ENCODE measurements at places on chromosomes 11 and 22.

DNA sequence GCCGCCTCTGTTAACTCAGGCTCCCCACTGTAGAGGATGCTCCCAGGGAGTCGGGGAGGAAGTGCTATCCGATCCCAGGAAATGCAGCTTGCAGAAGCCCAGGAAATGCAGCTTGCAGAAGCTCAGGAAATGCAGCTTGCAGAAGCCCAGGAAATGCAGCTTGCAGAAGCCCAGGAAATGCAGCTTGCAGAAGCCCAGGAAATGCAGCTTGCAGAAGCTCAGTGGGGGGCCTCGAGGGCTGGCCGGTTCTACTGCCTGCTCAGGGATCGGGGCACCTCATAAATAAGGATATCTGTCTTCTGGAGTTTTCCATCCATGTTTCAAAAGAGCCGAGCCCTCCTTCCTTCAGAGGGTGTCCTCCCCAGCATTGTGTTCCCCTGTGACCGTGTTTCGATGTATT, 25.1 kb upstream of the SMIM38 start:
- DNase-seq, result peak; percentile 49

- DNase-seq, result no peak
These were observed 410.7 kb upstream of the API5 start for GRCh38 chr11:42901084-42901483.

GRCh38 chr22:27372969-27373670, 428.4 kb downstream of the MN1 start:
- DNase-seq, result no peak

GRCh38 chr11:95255251-95256145, 24.5 kb upstream of the SESN3 start:
- DNase-seq, result no peak

DNA sequence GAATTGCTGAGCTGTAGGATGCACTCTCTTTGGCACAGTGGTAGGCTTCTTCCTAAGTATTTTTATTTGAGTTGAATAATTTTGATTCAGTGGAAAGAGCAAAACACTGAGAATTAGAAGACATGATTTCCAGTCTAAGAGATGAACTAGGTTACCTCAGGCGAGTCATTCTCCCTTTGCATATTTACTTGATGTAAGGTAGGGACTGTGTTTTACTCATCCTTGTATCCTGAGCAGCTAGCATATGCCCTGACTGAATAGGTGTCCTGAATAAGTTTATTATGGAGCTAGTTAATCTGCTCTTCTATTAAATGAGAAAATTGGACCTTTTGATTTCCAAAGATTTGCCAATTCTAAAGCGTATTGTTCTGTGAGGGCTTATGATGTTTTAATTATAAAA, 50.7 kb downstream of the STIM1 start:
- no peak for DNase-seq

GRCh38 chr11:35343033-35343598, 76.2 kb downstream of the SLC1A2 start:
- DNase-seq, result no peak

DNA sequence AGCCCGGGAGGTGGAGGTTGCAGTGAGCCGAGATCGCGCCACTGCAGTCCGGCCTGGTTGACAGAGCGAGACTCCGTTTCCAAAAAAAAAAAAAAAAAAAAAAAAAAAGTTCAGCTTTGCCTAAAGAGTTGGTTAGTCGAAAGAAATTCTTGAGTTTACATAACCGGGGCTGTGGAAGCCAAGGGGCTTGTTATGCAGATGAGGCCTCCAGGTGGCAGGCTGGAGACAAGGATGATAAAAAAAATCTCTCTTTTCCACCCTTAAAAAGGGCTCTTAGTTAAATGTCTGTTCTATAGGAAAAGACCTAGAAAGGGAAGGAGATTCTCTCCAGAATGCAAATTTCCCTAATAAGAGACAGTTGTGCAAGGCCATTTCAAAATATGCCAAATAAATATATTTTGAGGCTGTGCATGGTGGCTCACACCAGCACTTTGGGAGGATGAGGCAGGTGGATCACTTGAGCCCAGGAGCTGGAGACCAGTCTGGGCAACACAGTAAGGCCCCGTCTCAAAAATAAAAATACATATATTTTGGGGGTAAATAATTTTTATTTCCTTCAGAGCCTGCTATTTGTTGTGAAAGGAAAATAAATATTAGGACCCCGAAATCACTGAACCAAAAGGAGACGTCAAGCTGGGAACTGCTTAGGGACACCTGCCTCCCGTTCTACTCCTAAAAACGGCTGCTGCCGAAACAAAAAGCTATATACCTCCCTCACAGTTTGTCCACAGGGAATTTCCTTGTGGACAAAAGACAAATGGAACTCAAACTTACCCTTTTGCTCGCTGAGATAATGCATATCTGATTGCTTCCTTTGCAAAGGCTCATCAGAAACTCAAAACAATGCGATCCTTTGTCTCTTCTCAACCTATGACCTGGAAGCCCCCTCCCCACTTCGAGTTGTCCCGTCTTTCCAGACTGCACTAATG, 2.4 kb upstream of the IFITM2 start:
- DNase-seq, result peak; percentile 86

DNA sequence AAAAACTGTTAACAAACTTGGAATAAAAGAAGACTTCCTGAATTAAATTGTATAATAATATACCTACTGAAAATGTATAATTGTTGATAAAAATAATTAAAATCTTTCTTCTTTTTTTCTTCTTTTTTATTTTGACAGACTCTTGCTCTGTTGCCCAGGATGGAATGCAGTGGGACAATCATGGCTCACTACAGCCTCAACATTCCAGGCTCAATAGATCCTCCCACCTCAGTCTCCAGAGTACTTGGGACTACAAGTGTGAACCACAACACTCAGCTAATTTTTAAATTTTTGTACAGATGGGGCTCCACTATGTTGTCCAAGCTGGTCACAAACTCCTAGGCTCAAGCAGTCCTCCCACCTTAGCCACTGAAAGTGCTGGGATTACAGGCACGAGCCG, 1063.8 kb upstream of the CNTN5 start:
- DNase-seq, result no peak

- DNase-seq, result peak; percentile 23
These were observed 7.1 kb downstream of the TSKU start for GRCh38 chr11:76790251-76790650.

- DNase-seq, result no peak
These were observed 48.5 kb downstream of the SVIP start for GRCh38 chr11:22780952-22781593.

- DNase-seq, result peak; percentile 93
These were observed 5.3 kb downstream of the KCNE3 start for GRCh38 chr11:74462009-74462408.

DNA sequence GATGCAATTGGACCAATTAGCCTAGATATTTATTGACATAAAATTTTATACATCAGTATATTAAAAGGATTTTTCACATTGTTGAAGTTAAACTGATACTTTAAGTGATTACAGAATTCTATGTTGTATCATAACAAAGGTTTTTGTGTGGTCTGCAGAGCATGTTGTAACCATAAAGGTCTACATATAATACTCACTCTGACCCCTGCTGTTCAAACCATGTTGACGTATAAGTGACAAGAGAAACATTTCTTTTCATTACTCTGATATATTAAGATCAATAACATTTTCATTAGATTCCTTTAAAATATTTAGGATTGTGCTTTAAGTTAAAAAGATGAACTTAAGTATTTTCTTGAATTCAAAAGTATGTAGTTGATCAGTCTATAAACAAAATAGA, 63.9 kb downstream of the GAS2 start:
- no peak for DNase-seq

- DNase-seq, result no peak
These were observed 130.4 kb downstream of the SLC1A2 start for GRCh38 chr11:35288817-35289541.

GRCh38 chr22:26054841-26055605, 114.2 kb upstream of the SEZ6L start:
- no peak for DNase-seq

All from posterior vena cava (tissue), 2 donors.